H9 (cell line): ENCODE measurements at places on chromosomes 12 and 14.

- no peak for DNase-seq
- H3K36me3 ChIP-seq: no peaks in the 10 kb centered on the region
- no peak overlapping the region for H3K27ac ChIP-seq
Measured at GRCh38 chr12:19244312-19244711, 114.8 kb downstream of the PLEKHA5 start.

- DNase-seq: no peak
- H3K4me3 ChIP-seq: no peak overlapping the region
- peaks cover 3% of the 10 kb centered on the region; the same call in 2 of the 3 replicates for H3K36me3 ChIP-seq
- no peak overlapping the region for H3K27ac ChIP-seq
- H3K27me3 ChIP-seq: no peaks in the 10 kb centered on the region
- H3K4me1 ChIP-seq: no peaks in the 10 kb centered on the region
Measured at GRCh38 chr12:2101359-2101758, 48.6 kb downstream of the CACNA1C start.

GRCh38 chr12:116406529-116406928 is 129.0 kb upstream of the MED13L start:
- no peak overlapping the region for H3K4me3 ChIP-seq
- no peak overlapping the region for H3K27ac ChIP-seq
- H3K36me3 ChIP-seq: no peaks in the 10 kb centered on the region
- 0 out of 2 replicates have a peak, but pooled peaks cover 1% of the 10 kb centered on the region for H3K4me1 ChIP-seq
- DNase-seq: peak; percentile 84

DNA sequence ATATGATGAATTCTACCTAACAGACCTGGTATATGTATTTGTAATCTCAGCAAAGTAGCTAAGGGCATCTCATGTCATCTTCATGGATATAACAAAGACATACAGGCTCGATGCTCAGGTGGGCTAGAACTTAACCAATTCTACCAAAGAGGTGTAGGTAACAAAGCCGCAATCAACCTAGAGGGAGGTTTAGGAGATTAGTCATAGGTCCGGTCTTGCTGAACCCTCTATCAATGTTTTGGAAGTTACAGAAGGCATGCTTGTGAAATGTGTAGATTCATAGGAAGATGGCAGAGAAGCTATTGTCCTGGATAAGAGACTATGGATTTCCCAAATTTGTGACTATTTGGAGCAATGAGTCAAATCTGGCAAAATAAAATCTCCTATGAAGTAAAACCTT is 42.6 kb upstream of the SYCP3 start:
- peaks cover 3% of the 10 kb centered on the region; the same call in 2 of the 3 replicates for H3K36me3 ChIP-seq
- no peak for DNase-seq
- no peak overlapping the region for H3K4me3 ChIP-seq
- no peaks in the 10 kb centered on the region for H3K4me1 ChIP-seq
- no peaks in the 10 kb centered on the region for H3K27me3 ChIP-seq

- 0 out of 3 replicates have a peak overlapping the region, but pooled peaks have one; percentile 6 for H3K4me3 ChIP-seq
- H3K27ac ChIP-seq: no peak overlapping the region
- peaks cover 3% of the 10 kb centered on the region for H3K4me1 ChIP-seq
- H3K36me3 ChIP-seq: peaks cover 67% of the 10 kb centered on the region
- no peaks in the 10 kb centered on the region for H3K27me3 ChIP-seq
Measured at GRCh38 chr12:46395388-46395787, 22.8 kb upstream of the SLC38A2 start.

DNA sequence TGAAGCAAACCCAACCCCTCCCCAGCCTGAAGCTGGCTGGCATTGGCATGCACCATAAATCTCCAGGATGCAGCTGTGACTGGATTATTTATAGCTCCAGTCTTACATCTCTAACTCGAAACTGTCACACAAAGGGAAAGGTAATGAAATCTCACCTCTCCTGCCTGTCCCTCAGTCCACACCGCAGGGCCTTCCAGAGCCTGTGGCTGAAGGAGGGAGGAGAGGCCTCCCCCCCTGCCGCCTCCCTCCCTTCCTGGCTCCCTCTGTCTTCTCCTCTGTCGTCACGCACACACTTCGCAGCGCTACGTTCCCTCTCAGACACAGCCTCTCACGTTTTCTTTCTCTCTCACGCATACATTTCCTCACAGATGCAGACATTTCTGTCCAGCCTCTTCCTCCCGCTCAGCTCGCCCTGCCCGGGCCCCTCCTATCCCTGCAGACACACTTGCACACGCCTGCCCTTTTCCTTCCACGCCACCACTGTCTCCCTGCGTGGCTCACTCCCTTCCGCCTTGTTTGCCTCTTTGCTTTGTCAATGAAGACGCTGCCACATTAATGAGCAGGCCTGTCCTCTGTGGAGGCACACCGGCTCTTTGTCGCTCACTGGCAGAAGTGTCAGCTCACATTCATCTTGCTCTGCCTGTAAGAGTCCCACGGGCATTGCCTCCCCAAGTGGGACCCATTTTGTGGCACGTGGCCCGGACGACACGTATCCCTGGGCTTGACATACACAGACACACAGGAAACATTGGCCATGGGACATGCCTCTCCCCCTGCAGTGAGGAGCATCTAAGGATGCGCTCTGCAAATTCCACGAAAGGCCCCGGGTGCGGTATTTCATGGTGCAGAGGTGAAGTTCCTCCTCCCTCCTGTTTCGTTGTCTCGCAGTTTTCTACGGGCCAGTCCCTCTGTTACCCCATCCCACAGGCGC is 27.9 kb downstream of the IRF2BPL start:
- H3K27me3 ChIP-seq: no peaks in the 10 kb centered on the region
- peaks cover 17% of the 10 kb centered on the region; the same call in 1 of the 2 replicates for H3K4me1 ChIP-seq
- H3K27ac ChIP-seq: no peak overlapping the region
- DNase-seq: no peak

DNA sequence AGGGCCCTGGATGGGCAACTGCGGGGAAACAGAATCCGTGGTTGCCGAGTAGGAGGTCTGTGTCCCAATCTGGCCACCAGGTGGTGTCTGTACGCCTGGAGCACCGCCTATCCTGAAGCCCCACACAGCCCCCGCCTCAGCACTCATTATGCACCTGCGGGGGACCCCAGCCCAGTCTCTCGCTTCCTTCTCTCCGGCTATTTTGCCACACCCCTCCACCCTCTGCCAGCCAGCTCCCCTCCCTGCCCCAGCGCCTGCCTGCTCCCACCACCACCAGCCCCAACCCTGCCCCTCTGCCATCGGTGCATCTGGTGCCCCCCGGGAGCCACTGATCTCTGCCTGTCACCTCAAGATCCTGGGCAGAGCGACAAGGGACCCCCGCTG is 2.2 kb upstream of the NXPH4 start:
- no peak overlapping the region for H3K27ac ChIP-seq
- peaks cover 27% of the 10 kb centered on the region for H3K36me3 ChIP-seq
- H3K4me1 ChIP-seq: peaks cover 8% of the 10 kb centered on the region

- no peak overlapping the region for H3K27ac ChIP-seq
- DNase-seq: peak; percentile 64
- no peak overlapping the region for H3K4me3 ChIP-seq
- H3K36me3 ChIP-seq: peaks cover 5% of the 10 kb centered on the region
Measured at GRCh38 chr12:49733219-49734017, 7.9 kb upstream of the TMBIM6 start.

- no peaks in the 10 kb centered on the region; the same call in 2 of the 3 replicates for H3K36me3 ChIP-seq
- H3K4me1 ChIP-seq: peaks cover under 1% of the 10 kb centered on the region; the same call in 1 of the 2 replicates
- H3K27ac ChIP-seq: no peak overlapping the region
- H3K27me3 ChIP-seq: no peaks in the 10 kb centered on the region
- DNase-seq: no peak
Measured at GRCh38 chr12:12533238-12533829, 29.3 kb downstream of the DUSP16 start.

DNA sequence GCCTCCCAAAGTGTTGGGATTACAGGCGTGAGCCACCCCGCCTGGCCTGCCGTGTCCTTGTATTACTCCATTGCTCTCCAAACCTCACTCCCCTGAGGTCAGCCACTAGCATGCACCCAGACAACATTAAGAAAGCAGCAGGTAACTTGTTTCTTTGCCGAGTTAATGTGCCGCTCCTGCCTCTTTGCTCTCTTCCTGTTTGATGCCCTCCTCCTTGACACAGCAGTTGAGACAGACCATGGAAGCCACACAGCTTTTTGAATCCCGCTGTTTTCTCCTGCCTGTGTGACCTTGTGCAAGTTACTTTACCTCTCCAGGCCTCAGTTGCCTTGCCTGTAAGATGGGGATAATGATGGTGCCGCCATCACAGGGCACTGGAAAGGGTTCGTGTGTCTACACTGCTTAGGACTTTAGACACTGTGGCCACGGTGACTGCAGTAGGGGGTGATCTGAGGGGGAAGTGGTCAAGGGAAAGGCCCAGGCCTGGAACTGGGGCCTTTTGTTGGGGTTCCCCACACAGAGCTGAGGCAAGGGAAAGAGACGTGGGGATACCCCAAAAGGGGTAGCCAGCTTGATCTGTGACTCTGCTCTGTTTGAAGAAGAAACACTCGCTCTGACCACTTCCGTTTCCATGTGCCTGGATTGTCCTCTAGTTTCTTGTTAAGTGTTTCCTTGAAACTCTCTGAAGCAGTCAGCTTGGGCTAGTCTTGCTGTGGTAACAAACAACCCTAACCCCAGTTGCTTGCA is 69.3 kb downstream of the RIN3 start:
- H3K4me1 ChIP-seq: no peaks in the 10 kb centered on the region; the same call in 1 of the 2 replicates
- no peak overlapping the region for H3K27ac ChIP-seq
- no peaks in the 10 kb centered on the region for H3K27me3 ChIP-seq
- peaks cover 7% of the 10 kb centered on the region; the same call in 1 of the 2 replicates for H3K36me3 ChIP-seq

- peaks cover 22% of the 10 kb centered on the region for H3K4me1 ChIP-seq
- peaks cover 2% of the 10 kb centered on the region; the same call in 2 of the 3 replicates for H3K36me3 ChIP-seq
- no peaks in the 10 kb centered on the region for H3K27me3 ChIP-seq
Measured at GRCh38 chr12:47808050-47808449, 11.7 kb downstream of the HDAC7 start.
